Retinal pigment epithelial cell (primary cell): ENCODE measurements at places on chromosomes 4 and X.

DNA sequence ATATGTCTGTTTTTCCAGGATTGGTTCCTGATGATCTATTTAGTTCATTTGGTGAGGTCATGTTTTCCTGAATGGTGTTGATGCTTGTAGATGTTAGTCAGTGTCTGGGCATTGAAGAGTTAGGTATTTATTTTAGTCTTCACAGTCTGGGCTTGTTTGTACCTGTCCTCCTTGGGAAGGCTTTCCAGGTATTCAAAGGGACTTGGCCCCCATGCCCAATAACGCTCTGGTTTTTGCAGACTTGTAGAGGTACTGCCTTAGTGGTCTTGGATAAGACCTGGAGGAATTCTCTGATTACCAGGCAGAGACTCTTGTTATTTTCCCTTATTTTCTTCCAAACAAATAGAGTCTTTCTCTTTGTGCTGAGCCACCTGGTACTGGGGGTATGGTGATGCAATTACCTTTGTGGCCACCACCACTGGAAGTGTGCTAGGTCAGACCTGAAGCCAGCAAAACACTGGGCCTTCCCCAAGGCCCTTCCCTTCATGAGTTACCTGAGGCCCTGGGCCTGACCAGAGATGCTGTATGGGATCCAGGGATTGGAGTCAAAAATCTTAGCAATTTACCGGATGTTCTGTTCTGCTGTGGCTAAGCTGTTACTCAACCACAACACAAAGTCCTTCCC, 63.3 kb upstream of the RXFP1 start:
- DNase-seq, result no peak

GRCh38 chr4:178899084-178899483, 1456.8 kb upstream of the AGA start:
- no peak for DNase-seq

GRCh38 chr4:121375262-121375661, 5.6 kb downstream of the QRFPR start:
- DNase-seq, result no peak

DNA sequence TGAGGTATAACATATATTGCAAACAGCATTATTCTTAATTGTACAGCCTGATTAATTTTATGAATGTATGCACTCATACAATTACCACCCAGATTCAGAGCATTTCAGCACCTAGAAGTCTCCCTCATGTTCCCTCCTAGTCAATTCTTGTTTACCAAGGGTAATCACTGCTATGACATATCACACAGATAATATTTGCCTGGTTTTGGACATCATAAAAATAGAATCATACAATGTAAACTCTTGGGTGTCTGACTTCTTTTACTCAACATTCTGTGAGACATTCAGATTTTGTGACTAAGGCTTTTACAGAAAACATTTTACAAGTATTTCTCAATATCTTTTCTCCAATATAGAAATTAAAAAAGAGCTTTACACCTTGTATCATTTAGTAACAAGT, 66.9 kb downstream of the PTPN13 start:
- DNase-seq, result no peak

DNA sequence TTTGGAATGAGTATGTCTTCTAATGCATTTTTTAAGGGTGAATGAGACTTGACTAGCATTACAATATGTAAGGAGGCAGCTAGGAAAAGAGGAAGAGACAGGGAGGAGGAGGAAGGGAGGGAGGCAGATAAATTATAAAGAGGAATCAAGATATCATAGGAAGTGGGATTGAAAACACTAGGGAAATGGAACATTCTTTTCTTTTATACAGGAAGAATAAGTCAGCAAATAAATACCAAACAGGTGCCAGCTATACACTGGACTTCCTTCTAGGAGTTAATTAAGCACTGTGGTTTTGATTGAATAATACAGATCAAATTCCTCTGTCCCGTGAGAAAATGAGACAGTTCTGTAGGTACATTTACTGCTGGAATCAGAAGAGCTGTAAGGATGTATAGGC, 78.6 kb downstream of the PACRGL start:
- no peak for DNase-seq
